Inflammatory macrophage treated with lipopolysaccharide for 4 hours (primary cell): ENCODE measurements at places on chromosomes 1 and 21.
A peak's percentile ranks its signal among the peaks of the same experiment; 100 is the strongest.

DNA sequence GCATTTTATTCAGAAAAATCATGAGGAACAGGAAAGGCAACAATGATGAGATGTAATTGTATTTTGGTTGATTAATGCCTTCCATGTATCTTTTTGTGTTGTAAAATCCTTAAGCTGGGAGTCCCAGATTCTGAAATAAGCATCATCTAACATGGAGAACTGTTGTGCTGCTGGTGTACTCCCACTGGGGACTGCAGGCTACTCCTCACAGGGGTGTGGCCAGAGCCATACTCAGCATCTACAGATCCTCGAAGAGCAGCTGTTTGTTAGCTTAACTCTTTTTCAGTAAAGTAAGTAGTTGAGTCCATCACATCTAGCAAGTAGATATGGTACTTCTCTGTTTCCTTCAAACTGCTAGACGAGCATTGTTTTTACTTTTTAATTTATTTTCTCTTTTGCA is 358.0 kb downstream of the BRINP3 start:
- no peak for DNase-seq

GRCh38 chr21:42286416-42286815 is 28.8 kb downstream of the TFF3 start:
- DNase-seq, result no peak

DNA sequence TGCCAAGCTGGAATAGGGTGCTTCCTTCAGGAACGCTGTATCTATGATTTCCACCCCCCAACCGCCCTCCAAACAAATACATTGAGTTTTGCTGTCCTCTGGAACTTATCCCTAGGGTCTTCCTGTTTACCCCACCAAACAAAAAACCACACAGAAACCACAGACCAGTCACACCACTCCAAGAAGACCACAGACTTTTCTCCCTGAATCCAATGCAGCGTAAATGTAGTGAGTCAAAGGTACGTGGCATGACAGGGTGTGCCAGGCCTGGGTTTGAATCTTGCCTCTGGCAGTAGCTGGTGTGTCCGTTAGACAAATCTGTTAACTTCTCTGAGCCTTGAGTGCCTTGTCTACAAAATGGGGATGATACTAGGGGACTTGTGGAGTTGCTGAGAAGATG is 27.8 kb downstream of the ASAP3 start:
- DNase-seq, result no peak

GRCh38 chr1:150477320-150477719 is 9.9 kb upstream of the TARS2 start:
- no peak for DNase-seq

GRCh38 chr1:62746086-62746808 is 37.7 kb upstream of the ATG4C start:
- DNase-seq, result peak; percentile 65

DNA sequence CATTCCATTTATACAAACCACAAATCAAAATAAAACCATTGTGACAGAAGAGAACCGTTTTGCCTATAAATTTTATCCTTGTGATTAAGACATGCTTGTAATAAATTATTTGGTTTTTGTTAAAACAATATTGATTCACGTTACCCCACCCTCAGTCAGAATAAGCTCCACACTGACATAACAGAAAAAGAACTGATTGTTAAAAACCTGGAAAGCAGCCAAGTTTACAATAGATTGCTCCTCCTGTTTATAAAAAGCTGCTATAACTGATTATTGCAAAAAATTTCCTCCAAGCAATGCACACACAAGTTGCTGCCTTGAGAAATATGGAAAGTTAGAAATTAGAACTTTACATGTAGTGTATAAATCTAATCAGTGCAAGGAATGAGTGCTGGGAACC is 263.5 kb downstream of the SETD4 start:
- no peak for DNase-seq

- DNase-seq, result no peak
Measured at GRCh38 chr1:84370266-84370665, 28.0 kb upstream of the DNASE2B start.

DNA sequence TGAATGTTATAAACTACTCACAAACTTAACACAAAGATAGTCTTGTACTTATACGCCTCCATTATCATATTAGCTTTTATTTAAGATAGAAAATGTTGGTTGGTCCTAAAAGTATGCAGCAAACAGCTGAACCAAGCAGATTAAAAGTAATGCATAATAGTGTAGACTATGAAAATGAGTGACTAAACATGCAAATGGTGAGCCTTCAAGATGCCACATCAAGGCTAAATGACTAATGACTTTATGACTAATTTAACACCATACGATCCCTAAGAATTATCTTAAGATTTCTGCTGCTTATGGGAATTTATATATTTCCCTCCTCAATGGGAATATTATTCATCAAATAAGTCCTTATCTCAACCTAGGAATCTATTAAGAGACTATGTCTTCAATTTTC is 4.6 kb downstream of the GPATCH2 start:
- DNase-seq, result no peak

DNA sequence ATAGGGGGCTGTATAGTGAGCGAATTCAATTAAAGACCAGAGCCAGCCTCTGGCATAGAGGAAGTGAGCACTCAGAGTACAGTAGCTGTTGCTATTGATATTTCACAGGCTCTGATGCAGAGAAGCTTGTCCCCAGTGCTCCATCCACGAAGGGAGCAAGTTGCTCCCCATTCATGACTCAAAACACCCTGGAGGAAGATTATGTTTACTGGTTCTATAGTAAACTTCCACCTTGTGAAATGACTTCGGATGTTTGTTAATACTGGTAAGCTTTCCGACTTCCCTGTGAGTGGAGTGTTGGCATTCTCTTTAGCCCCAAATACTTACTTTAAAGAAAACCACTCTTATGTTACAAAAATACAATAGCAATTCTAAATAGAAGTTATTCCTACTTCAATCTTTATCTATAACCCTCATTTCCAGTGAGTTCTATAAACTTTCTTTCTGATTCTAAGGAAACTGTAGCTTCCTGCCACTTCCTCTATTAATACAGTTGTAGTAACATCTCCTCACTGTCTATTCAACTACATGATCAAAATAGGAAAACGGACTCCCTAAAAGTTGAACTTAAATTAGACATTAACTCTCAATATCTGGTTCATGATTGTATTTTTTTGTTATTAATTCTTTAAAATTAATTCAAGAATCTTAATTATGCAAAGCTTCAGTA is 46.4 kb downstream of the ZNF281 start:
- DNase-seq, result peak; percentile 68

DNA sequence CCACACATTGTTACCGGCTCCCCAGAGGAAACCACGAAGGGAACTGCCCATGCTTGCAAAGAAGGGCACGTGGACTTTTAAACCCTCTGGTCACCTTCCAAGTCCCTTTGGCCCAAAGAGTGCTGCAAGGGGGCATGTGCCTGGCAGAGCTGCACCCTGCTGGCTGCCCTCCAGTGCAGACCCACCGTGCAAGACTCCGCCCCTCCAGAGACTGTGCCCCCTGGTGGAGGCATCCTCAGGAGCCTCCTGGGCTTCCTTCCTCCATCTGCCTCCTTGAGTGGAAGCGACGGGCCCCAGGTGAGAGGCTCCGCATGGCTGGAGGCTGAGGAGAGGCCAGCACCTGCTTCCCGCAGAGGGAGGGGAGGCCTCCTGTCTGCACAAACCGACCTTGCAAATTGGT is 100.6 kb downstream of the CRYAA start:
- DNase-seq, result peak; percentile 19

GRCh38 chr1:58782178-58783089 is 1.4 kb downstream of the JUN start:
- peak; percentile 66 for DNase-seq

DNA sequence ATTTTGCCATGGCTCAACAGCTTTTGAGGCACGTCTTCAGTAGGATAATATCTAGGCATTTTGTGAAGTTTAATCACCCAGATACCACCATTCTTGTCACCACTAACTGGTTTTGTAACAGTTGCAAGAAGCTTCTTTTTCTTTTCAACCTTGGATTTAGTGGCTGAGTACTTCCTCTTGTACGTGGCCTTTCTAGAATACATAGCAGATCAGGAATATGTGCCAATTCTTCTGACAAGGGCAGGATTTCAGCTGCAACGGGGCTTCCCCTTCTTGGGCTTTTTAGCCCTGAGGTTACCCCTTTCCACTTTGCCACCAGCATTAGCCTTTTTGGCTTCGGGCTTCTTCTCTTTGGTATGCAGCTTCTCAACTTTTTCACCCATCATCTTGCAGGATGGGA is 79.3 kb upstream of the WARS2 start:
- no peak for DNase-seq

GRCh38 chr1:113057006-113057405 is 16.0 kb upstream of the LRIG2 start:
- no peak for DNase-seq

DNA sequence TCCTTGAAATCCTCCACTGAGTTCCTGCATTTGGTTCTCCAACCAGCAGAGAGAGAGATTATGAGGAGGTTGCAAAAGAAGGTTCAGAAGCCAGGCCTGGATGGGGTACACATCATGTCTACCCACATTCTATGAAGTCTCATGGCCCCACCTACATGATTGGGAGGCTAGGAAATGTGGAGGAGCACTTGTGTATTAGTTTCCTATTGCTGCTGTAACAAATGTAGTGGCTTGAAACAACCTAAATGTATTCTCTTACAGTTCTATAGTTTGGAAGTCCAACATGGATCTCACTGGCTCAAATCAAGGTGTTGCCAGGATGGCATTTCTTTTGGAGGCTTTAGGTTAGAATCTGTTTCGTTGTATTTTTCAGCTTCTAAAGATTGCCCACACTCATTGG is 134.2 kb upstream of the ZNF648 start:
- no peak for DNase-seq

DNA sequence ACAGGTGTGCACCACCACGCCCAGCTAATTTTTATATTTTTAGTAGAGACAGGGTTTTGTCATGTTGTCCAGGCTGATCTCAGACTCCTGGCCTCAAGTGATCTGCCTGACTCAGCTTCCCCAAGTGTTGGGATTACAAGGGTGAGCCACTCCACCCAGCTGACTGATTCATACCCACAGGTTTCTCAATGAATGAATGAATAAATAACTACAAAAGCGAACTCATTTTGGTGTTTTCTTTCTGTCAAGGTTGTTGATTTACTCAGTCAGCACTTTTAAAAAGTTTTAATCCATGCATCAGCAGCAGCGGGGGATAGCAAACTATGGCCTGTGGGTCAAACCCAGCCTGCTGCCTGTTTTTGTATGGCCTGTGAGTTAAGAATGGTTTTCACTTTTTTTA is 217.5 kb downstream of the FAF1 start:
- DNase-seq, result no peak

DNA sequence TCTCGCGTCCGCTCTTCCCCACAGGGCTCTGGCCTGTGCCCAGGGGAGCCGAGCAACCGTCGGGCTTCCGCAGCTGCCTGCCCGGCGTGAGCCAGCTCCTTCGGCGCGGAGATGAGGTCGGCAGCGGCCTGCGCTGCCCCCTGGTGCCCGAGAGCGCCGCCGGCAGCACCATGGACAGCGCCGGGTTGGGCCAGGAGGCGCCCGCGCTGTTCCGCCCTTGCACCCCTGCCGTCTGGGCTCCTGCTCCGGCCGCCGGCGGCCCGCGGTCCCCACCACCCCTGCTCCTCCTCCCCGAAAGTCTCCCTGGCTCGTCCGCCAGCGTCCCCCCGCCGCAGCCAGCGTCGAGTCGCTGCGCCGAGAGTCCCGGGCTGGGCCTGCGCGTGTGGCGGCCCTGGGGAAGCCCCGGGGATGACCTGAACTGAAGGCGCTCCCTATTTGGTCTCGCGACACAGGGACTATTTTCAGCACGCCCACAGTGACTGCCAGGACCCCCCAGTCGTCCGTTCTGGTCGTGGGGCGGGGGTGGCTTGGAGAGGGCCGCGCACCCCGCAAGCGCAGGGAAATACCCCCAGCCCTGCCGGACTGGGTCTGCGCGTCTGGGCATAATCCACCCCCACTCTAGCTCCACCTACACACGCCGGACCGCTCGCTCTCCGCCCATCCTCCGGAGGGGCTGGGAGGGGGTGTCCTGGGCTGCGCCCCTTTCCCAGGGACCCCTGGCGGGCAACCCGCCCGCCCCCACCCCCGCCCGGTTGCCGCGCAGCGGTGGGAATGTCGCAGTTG is 1.3 kb downstream of the HES3 start:
- peak; percentile 80 for DNase-seq

DNA sequence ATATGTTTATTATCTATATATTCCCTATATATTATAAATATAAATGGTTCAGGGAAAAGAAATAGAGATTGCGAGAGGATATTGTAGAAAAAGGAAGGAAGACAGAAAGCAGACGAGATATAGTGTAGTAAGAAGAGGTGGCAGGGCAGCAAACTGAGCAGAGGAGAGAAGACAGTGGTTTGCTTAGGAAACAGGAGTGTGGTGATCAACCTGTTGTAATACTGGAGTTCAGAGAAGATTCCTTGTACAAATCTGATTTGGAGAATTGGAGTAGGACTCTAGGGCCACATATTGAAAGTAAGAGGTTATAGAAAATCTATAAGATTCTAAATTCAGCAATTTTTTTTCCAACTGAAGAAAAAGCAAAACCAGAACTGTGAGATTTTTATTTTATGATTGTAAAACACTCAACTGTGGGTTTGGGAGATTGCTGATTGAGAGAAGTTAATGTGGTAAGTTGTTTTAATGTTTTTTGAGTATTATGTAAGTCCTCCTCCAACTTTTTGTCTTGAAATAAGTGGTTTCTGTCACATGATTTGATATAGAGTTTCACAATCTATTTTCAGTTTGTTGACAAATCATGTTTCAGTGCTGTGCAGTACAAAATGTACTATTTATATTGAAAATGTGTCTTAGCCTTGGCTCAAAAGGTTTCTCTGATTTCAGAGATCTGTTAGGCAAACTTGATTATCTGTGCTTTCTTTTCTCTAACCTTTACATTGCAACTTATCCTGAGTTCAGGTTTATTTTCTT is 9.6 kb upstream of the AMY2B start:
- DNase-seq, result peak; percentile 80

DNA sequence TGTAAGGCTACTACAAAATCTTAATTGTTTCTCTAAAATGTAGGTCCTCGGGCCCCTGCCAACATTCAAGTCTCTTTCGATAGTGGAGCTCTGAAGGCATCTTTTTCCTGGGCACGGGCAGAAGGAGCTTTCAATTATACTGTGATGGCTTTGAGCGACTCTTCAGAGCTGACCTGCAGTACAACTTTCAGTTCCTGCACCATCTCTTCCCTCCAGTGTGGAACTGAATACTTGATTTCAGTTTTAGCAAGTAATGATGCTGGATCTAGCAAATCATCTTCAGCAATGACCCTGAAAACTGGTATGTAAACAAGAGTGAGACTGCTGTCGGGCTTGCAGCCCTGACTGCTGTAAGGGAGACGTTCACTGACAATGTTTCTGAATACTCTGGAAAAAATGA is 9.6 kb downstream of the FNDC7 start:
- no peak for DNase-seq

GRCh38 chr21:36461277-36461917 is 18.5 kb downstream of the CLDN14 start:
- no peak for DNase-seq
